ENCODE measurements at places on chromosomes 3 and 15.

DNA sequence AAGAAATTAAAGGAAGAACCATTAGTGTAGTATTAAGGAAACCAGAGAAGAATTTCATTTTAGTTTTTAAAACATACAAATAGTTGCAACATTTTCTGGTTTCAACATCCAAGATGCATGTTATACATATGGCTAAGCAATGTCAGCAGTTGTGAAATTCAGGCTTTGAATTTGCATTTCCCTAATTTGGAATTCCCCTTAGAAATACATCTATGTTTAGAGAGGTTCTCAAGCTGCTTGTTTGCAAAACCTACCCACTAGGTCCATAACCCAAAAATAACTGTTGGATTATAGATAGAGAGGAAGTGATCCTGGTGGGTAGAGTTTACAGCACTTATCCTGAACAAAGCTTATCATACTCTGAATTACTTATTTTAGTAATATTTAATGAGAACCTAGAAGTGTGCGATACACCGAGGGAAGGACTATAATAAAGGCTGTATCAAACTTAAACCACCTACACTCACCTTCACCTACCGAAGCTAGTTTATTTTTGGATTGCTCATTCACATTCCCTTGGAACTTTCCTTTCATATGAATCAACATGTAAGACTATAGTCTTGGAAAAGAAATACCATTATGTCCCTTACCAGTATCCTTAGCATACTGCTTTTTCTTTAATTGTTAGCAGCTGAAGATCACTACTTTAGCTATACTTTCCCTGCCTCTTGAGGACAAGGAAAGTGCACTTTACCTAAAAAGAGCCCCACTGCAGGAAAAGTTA lies 60.6 kb downstream of the CHAC1 start:
- DNase-seq: no peak

- no peak for DNase-seq
Observed at GRCh38 chr15:59260090-59260489, 53.4 kb downstream of the LDHAL6B start.

GRCh38 chr3:102444101-102444500 lies 9.3 kb downstream of the ZPLD1 start:
- DNase-seq: no peak

DNA sequence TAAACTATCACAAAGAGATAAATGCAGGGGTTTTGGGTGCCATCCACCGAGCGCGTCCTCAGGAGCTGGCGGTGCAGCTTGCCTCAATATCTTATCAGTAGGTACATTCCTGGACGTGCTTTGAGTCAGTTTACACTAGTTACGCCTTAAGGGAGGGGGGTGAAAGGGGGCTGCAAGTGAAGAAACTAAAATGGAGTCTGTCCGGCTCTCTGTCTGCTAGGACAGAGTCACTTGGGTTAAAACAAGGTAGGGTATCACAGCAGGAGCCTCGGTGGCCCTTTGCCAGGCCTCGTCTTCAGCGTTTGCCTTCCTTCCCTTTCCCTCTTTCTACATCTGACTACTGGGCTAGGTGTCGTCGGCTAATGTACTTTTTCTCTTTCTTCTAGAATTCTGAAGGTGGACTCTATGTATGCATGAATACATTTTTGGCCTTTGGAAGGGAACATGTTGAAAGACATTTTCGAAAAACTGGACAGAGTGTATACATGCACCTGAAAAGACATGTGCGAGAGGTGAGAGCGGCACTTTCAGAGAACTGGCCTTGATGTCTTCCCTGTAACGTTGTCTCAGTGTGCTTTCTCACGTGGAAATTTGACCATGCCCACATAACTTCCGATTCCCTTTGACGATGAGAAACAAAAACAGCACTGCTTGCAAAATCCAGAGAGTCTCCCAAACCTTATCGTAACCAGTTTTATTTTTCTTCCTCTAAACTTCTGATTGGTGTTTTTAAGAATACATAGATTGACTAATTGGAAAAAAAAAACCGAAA lies 28.8 kb downstream of the USP13 start:
- DNase-seq: no peak

- no peak for DNase-seq
Observed at GRCh38 chr3:24264748-24265158, 229.9 kb downstream of the THRB start.

DNA sequence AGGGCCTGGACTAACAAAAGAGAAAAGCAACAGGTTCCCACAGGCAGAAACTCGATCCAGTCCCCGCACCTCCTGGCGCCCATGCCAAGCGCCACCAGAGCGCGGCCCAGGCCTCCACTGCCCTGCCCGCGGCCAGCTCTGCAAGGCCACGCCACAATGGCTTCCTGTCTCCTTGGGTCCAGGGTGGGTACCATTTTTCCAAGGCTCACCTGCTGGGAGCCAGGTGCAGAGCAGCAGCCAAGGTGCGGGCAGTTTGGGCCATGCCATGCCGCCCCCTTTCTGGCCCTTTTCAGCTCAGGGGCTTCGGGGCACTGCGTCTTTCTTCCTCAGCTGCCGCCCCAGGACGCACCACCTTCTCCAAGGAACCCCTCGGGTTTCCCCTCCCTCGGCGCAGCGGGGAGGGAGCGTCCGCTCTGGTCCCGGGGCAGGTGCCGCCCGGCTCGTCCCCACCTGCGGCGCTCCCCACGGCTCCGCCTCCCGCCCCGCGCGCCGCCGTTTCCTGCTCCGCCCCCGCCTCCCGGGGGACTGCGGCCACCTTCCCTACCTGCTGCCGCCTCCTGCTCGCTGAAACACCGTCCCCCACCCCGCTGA lies at the start of gene ILDR1:
ILDR1 (minus strand) TSS at position 437 of the 591 bp plus-strand sequence; CDS start at position 267, 170 bp downstream.
- DNase-seq: no peak

DNA sequence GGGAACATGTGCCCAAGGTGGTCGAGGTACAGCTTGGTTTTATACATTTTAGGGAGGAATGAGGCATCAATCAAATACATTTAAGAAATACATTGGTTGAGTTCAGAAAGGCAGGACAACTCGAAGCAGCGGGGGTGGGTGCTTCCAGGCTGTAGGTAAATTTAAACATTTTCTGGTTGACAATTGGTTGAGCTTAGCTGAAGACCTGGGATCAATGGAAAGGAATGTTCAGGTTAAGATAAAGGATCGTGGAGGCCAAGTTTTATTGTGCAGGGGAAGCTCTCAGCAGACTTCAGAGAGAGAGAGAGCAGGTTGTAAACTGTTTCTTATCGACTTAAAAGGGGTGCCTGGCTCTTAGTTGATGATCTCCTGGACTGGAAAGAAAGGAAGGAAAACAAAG lies 11.3 kb downstream of the CPN2 start:
- no peak for DNase-seq

GRCh38 chr3:81249540-81250029 lies 511.9 kb downstream of the GBE1 start:
- no peak for DNase-seq

DNA sequence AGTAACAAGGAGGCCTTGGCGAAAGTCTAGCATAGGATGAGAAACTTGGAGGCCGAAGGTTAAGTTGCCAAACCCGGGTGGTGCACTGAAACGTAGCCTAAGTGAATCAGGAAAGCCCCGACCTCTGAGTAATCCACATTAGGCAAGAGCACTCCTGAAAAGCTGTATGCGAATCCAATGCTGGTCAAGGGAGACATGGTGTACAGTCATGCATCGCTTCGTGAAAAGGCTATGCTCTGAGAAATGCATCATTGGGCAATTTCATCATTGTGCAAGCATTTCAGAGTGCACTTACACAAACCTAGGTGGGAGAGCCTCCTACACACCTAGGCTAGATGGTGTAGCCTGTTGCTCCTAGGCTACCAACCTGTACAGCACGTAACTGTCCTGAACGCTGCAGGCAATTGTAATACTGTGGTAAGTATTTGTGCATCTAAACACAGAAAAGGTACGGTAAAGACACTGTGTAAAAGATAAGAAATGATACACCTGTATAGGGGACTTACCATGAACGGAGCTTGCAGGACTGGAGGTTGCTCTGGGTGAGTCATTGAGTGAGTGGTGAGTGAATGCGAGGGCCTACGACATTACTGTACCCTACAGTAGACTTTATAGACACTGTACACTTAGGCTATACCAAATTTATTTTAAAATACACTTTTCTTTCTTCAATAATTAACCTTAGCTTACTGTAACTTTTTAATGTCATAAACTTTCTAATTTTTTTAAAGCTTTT lies 222.5 kb downstream of the SHQ1 start:
- no peak for DNase-seq

DNA sequence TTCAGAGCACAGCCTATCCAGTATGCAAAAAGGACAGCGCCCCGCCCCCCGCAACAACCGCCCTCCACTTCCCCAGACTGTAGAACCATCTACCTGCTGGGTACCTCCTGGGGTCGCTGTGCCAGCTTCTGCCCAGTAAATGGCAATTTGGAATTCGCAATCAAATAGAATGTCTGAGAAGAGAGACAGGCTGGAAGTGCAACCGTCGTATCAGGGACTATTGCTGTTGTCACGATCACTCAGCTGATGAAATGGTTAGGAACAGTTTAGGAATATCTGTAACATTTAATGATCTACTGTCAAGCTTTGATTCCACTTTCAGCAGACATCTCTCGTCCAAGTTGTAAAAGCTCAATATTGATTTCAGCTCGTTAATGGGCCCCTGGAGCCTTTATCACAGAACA lies 13.3 kb upstream of the PARL start:
- no peak for DNase-seq

- no peak for DNase-seq
Observed at GRCh38 chr3:86180696-86181095, 810.3 kb downstream of the VGLL3 start.

- DNase-seq: no peak
Observed at GRCh38 chr3:175335229-175335628, 476.1 kb downstream of the NAALADL2 start.

GRCh38 chr15:74750751-74751150 lies 2.1 kb downstream of the CYP1A2 start:
- no peak for DNase-seq

- DNase-seq: no peak
Observed at GRCh38 chr3:71303627-71304200, 279.8 kb downstream of the FOXP1 start.

- DNase-seq: no peak
Observed at GRCh38 chr15:56608993-56609392, 124.3 kb downstream of the ZNF280D start.

DNA sequence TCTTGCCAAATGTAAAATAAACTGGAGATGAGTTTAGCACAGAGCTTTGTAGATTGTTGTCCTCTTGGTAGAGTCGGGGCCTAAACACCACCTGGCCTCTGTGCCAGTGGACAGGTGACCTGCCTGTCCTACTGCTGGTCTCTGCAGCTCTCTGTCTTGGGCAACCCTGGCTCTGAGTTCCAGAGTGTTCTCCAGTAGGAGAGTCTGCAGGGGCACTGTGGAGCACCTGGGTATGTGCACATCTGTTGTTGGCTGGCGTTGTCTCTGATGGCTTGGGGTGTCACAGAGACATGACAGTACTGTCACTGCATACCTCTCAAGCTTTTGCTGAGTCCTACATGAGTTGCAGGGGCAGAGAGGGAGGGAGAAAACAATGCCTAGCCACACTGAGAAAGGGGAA lies 112.6 kb downstream of the IGF1R start:
- DNase-seq: no peak

DNA sequence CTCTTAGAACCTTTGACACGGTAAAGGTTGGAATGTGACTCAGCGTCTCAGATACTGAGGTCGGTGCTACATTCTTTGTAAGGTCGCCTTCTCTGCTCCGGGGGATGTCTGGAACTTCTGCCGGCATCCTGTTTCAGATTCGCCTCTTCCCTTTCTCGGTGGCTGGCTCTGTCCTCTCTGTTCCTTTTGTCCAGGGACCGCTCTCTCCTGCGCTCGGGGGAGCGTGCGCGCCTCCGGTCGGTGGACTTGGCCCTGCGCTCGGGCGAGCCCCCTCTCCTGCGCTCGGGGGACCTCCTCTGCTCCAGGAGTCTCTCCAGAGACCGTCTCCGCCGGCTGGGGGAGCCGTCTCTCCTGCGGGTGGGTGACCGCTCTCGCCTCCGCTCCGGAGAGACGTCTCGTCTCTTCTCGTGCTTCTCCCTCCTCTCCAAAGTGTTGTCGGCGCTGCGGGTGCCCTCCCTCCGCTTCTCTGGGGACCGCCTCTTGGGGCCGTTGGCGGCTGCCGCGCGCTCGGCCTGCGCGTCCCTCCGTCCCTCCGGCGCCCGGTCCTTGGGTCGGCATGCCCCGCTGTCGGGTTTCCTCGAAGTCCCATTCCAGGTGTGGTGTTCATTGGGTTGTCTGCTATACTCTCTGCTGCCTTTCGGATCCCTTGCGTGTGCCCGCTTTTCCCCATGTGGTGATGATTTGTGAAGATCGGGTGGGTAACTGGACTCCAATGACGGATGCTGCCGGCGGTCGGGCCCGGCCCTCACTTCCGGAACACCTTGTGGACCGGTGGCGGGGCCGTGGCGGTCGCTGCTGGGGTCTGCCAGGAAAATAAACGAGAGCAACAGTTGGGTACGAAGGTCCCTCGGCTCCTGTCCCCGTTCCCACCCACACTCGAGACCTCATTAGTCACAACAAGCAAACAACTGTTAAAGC lies 668.8 kb upstream of the ADAMTS9 start:
- DNase-seq: no peak

DNA sequence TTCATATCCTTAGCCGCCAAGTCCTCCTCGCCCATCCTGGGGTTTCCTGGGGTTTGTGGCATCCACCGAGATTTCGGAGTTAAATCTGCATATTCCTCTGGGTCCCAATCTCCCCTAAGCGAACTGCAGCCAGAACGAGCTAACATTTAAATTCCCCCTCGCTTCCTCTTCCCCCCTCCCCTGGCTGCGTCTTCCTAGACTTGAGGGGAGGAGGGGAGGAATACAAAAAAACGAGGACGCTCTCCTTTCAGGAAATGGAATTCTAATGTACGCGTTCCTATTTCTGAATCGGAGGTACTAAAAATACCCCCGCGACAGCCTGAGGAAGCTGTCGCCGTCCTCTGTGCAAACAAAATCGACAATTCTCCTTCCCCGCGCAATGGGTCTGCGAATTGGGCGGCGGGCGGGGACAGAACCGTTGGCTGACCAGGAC lies 5.6 kb downstream of the FEZF2 start:
- DNase-seq: no peak

GRCh38 chr15:68561901-68562300 lies 16.9 kb upstream of the CORO2B start:
- no peak for DNase-seq

GRCh38 chr3:155231792-155232191 lies 61.7 kb downstream of the STRIT1 start:
- no peak for DNase-seq

- no peak for DNase-seq
Observed at GRCh38 chr3:45666757-45667431, 22.3 kb upstream of the SACM1L start.

- DNase-seq: no peak
Observed at GRCh38 chr3:18499301-18499700, 74.2 kb upstream of the SATB1 start.
